Aorta (tissue), 5 donors: ENCODE measurements at places on chromosomes 5 and 9. TPM values are rescaled to one million over a fixed set of nuclear protein-coding genes. Genes with fewer than 3 reads are reported as not detected.

Gene KCNIP1
- 0.42 TPM for total RNA-seq

DNA sequence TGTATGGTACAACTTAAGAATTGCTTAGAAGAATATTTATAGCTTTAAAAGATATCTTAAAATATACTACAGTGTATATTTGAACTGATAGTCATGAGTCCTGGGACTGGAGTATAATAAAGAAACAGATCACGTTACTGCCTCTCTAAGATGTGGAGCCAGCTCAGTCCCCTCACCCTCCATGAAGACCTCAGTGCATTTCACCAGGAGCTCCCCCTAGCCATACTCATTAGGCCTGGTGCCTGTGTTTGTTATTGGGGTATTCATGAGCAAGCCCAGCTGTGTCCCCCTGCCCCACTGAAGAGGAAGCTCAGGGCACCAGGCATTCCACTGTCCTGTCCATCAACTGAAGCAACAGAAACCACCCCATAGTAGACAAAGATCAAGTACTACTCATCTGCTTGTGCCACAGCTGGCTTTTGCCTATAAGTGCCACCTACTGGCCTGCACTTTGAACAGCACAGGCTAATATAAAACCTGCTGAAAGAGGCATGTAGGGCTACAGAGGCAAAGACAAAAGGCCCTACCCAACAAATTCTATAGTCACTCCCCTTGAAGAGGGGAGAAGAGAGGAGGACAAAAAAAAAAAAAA lies 850.2 kb upstream of the NUDT12 start:
- H3K4me3 ChIP-seq, result no peak overlapping the region
- H3K27me3 ChIP-seq, result no peaks in the 10 kb centered on the region
- no peaks in the 10 kb centered on the region for H3K36me3 ChIP-seq
- no peak overlapping the region for H3K27ac ChIP-seq
- no peaks in the 10 kb centered on the region for H3K4me1 ChIP-seq

- H3K36me3 ChIP-seq, result no peaks in the 10 kb centered on the region
- no peaks in the 10 kb centered on the region for H3K4me1 ChIP-seq
- DNase-seq, result no peak
- no peaks in the 10 kb centered on the region for H3K27me3 ChIP-seq
- H3K4me3 ChIP-seq, result no peak overlapping the region
Observed at GRCh38 chr5:1718669-1719068, 81.0 kb downstream of the MRPL36 start.

Gene TAF1L
- total RNA-seq, result not detected

DNA sequence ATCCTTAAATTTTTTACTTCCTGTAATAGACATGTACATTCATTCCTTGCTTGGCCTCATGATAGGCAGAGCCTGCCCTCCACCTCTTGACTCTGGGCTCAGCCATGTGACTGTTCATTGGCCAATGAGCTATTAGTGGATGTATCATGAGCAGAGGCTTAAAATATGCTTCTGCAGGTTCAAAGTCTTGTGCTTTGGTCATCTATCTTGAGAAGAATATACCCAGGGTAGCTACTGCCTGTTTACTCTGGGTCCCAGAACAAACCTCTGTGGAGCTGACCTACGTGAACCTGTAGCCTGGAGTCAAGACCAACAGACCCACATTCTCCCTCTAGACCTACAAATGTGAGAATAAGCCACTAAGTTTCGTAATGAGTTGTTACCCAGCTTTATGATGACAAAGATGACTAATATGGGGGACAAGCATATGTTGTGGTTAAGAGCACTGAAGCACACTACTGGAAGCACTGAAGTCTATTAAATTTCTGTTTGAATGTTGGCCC lies 244.4 kb downstream of the MAST4 start:
- H3K27me3 ChIP-seq, result no peaks in the 10 kb centered on the region
- no peak overlapping the region for H3K27ac ChIP-seq
- H3K4me3 ChIP-seq, result no peak overlapping the region
- no peaks in the 10 kb centered on the region for H3K4me1 ChIP-seq
- DNase-seq, result no peak

GRCh38 chr5:54362992-54363625 lies 52.7 kb upstream of the ARL15 start:
- no peaks in the 10 kb centered on the region for H3K36me3 ChIP-seq
- H3K27me3 ChIP-seq, result no peaks in the 10 kb centered on the region
- H3K4me3 ChIP-seq, result no peak overlapping the region
- DNase-seq, result no peak
